SW480 (cell line): ENCODE measurements at places on chromosomes 2 and 18.

DNA sequence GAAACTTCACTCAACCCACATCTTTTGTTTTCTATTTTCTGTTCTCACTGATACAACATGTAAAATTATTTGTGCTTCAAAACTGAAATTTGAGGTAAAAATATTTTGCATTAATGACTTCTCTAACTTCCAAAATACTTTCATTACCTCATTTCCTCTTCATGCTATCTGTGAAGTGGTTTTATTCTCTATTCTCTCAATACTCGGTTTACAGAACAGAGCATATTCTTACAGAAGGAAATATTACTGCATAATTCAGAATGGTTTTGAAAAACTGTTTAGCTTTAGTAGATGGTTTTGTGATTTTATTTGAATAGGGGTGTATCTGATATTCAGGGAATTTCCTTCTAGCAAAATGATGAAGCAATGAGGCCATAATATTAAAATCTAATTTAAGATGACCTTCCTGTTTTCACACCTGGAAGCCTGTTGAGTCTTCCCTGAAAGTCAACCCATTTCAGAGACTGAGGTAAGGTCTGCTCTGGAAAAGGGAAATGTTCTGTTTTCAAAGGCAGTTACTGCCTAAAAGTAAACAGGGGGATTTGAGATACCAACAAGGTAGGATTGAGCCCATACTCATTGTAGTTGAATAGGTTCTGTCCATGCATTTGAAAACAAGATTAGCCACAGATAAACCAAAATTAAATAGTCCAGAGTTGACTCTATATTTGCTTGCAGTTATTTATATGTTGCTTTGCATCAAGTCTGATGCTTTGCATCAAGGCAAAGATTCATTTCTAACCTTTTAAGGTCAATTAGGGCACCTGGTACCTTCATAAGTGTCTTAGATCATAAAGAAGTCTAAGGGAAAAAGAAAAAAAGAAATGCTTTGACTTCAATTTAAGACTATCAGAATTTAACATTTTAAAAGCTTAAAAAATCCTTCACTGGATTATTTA lies 50.8 kb upstream of the PEX13 start:
- no peak for DNase-seq

GRCh38 chr2:71901466-71901865 lies 246.2 kb downstream of the CYP26B1 start:
- DNase-seq = peak; percentile 84

DNA sequence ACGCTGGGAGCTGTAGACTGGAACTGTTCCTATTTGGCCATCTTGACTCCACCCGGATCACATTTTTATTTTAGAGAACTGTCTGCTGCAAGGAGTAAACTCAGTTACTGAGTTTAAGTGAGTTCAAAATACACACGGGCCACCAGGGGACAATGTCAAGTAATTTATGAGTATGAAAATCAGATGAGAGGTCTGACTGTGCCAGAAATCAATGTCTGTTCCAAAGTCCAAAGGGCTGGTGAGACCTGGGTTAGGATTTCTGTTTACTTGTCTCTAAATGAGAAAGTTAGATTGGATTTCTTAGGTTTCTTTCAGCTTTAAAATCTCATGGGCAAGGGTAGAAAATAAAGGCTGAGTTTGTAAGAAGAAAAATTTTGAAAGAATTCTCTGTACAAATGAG lies 465.8 kb upstream of the MEIS1 start:
- DNase-seq = no peak

DNA sequence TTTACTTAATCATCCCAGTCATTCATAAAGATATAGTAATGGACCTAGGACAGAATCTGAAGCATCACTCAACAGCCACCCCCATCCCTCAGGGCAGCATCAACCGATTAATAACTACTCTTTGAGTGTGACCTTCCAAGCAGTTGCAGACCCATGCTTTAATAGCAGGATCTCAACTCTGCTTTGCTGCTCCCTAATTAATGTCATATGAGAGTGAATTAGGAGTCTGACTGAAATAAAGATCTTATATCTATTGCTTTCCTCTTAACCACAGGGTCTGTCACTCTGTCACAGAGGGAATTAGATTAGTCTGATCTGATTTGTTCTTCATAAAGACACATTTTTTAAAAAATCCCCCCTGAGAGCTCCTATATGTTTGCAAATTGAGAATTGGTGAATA lies 46.1 kb upstream of the LRP1B start:
- DNase-seq = no peak

- DNase-seq = peak; percentile 67
Observed at GRCh38 chr2:85750587-85751575, 2.9 kb upstream of the ATOH8 start.

- DNase-seq = peak; percentile 2
Observed at GRCh38 chr18:37476182-37476581, 89.4 kb downstream of the CELF4 start.

- DNase-seq = peak; percentile 31
Observed at GRCh38 chr2:157837851-157838441, 38.2 kb downstream of the ACVR1 start.

DNA sequence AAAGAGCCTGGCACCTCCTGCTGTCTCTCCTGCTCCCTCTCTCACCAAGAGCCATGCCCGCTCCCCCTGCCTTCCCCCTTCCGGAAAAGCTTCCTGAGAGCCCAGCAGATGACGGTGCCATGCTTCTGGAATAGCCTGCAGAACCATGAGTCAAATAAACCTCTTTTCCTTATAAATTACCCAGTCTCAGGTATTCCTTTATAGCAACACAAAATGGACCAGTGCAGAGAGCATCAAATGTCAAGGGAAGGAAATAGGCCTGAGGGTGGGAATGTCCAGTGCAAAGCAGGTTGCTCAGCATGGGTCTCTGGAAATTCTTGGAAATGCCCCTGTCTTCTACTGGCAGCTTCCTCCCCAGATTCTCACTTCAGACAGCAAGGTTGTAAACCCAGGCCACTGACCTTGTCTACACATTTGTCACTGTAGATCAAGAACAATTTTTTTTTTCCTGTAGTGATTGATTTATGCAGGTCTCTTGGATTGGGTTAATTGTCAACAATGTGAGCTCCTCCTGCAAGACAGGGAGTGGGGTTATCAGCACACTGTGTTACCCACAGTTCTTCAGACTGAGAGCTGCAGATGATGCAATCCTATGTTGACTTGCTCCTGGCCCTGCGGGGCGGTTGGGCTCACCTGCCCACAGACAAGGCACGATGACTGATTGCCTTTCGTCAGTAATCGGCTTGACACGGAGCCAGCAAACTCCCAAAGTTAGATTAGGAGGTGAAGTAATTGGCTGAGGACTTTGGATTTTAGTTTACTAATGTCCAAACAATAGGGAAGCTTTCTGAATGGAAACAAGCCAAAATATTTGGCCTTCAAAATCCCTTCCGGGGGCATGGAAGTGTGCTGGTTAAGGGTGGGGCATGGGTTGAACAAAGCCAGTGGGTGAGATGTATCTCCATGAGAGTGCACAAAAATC lies 5.4 kb upstream of the BOD1L2 start:
- peak; percentile 11 for DNase-seq

- DNase-seq = no peak
Observed at GRCh38 chr18:32701313-32701712, 71.5 kb downstream of the KLHL14 start.

DNA sequence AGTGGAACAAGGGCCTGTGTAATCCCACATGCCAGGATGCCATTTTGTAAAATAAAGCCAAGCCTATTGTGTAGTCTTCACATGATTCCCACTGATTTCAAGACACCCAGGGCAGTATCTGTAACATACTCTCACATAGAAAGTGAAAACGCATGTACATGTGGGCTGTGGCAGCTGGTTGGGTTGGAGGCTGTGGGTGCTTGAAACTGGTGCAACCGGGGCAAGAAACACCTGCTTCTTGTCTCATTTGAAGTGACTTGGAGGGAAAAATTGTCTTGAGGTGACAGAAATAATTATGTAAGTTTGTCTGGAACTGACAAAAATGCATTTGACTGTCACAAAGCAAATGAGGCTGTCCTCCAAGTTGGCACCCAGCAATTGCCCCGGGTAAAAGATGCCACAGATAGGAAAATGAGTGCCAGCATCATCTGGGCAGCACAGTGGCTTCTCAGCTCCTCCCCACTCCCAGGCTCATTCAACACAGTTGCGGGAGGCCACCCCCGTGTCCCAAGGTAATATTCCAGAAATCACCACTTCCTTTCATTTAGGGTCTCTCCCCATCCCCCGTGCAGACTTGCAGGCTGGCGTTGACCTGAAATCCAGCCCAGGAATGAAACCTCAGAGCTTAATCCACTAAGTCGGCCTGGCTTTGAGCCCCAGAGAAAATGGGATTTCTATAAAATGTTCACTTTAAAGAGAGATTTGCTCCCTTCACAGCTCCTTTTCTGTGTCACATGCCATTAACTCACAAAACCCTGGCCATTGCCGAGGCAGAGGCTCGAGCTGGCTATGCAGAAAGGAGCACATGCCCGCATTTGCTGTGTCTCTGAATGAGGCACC lies 293.9 kb upstream of the PARD3B start:
- no peak for DNase-seq

GRCh38 chr2:99184811-99185210 lies 3.8 kb downstream of the MRPL30 start:
- DNase-seq = no peak

DNA sequence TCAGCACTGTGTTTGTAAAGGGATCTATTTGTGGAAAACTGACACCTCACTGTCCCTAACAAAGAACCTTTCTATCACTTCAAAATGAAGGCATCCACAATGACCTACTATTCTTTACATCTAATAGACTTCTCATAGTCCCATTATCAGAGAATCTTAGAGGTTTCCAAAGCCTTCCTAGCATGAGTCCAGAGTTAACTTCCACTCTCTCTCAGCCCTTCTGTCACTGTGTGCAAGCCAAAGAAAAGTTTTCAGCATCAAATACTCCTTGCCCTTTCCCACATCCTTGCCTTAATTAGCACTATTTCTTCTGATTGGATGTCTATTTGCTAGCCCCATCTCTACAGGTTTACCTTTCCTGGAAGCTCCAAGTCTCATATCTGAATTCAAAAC lies 178.5 kb downstream of the ERBB4 start:
- DNase-seq = peak; percentile 0

GRCh38 chr18:48917579-48918517 lies 32.9 kb downstream of the SMAD7 start:
- DNase-seq = no peak

GRCh38 chr2:104866883-104867812 lies 13.2 kb downstream of the POU3F3 start:
- no peak for DNase-seq

GRCh38 chr18:58980991-58981390 lies 116.3 kb downstream of the ZNF532 start:
- DNase-seq = no peak

DNA sequence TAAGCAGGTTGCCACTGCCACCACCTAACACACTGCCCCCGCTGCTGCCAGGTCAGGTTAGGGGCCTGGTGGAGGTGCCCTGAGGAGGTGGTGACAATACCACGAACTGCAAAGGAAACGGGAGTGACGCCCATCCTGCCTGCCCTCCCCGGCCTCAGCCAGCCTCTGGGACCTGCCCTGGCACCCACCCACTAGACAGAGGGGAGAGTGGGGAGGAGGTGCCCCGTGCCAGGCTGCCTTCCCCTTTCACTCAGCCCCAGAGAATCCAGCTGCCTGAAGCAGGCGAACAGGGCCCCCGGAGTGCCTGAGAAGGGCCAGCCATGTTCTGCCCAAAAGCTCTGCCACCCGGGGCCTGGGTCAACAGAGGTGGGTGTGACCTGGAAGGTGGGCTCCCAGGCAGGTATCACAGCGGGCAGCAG lies 44.5 kb upstream of the FOSL2 start:
- no peak for DNase-seq

GRCh38 chr2:232417489-232417888 lies 10.8 kb downstream of the ALPG start:
- DNase-seq = no peak

DNA sequence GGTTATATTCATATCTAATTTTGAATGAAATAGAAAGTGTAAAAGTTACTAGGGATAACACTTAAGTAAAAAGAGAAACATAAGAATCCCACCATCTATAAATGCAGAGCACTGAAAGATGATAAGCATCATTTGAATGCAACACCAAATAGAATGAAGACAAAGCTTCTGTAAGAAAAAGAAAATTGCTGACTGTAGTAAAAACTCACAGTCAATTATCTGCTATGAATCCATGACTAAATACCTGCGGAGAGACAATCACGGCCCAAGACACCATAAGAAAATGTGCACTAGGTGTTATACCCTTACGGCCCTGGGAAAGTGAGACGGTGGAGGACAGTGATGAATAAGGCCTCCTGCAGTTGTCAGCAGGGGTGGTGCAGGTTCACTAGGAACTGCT lies 45.4 kb upstream of the OSR1 start:
- no peak for DNase-seq

GRCh38 chr2:56449449-56449860 lies 265.7 kb downstream of the CCDC85A start:
- peak; percentile 17 for DNase-seq

DNA sequence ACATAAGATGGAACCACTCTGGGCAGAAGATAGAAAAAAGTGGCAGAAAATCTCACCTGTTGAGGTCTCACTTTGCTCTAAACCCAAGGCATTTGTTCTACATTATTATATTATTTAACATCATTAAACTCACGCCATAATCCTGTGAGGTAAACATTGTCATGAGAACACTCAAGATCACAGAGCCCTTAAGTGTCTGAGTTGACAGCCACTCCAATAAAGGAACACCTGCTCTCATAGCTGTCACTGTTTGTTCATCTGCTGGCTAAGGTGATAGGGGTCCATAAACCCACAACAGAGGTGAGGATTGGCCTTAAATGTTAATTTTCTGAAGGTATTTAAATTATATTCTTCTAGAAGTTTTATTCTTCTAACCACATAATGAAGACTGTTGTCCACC lies 439.7 kb downstream of the RIT2 start:
- DNase-seq = no peak
